Foreskin keratinocyte (primary cell): ENCODE measurements at places on chromosomes 16 and 17.

DNA sequence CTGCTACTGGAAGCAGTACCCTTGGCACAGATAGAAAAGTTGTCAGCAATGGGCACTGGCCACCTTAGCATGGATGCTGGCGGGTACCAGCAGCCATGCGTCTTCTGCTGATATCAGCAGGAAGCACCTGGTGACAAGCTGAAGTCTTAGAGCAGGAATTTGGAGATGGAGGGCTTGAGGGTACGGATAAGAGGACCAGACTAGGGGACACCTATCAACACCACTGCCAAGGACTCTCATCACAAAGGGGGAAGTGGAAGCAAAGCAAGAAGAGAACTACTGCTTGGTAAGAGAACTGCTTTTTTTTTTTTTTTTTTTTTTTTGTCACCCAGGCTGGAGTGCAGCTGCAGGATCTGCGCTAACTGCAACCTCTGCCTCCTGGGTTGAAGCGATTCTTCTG lies 35.4 kb upstream of the LYRM9 start:
- DNase-seq, result no peak

- DNase-seq, result no peak
These were observed 8.0 kb upstream of the UNK start for GRCh38 chr17:75776386-75777295.

GRCh38 chr17:76094046-76094445 lies 9.5 kb downstream of the EXOC7 start:
- DNase-seq, result no peak

DNA sequence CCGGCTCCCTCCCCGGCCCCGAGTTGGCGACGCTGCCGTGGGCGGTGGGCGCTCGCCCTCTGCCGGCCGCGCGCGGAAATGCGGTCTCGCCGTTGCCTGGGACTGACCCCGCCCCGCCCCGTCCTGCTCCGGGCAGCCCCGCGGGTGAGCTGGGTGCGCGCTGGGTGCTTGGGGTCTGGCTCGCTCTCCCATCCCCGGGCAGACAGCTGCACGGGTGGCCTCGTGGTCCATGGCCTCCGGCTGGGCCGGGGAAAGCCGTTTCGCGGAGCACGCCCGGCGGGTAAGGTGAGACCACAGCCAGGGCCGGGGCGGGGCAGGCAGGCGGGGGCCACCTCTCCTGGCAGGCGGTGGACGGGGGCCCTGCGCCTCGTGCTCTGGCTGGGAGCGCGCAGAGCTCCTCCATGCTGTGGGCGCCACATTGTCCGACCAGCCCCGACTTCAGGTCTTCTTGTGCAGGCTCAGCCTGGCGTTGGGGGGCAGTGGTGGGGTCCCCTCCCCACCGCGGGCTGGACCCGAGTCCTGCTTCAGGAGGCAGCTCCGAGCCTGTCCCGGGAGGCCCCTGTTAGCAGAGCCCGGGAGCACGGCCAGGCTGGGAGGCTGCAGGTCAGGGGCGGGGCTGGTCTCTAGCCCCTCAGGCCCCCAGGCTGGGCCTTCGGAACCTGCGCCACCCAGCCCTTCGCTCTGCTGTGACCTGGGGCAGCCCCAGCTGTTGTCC lies 7.0 kb upstream of the C1QTNF8 start:
- no peak for DNase-seq

DNA sequence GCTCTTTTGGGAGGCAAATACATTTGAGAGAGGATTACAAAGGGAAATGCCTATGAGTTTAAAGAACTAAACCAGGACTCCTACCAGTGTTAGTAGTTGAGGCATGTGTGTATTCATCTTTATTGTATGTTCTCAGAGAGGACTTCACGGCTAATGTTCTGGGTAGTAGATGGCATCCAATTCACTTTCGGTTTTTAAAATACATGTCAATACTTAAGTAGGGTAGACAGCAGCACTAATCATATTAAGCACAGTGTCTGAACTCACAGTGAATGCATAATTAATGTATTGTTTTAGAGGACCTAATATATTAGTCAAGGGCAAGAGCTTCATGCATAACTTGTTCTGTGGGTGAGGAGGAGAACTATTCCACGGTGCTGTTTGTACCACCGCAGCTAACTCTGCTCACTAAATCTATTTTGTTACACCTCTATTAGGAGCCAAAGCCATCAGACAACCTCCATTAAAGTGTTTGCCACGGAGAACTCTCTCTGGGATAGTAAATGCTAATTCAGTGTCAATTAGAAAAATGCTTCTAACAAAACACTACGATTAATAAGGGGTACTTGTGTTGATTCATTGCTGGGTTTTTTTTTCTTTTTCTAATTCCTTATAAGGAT lies 56.3 kb downstream of the COX10 start:
- no peak for DNase-seq

DNA sequence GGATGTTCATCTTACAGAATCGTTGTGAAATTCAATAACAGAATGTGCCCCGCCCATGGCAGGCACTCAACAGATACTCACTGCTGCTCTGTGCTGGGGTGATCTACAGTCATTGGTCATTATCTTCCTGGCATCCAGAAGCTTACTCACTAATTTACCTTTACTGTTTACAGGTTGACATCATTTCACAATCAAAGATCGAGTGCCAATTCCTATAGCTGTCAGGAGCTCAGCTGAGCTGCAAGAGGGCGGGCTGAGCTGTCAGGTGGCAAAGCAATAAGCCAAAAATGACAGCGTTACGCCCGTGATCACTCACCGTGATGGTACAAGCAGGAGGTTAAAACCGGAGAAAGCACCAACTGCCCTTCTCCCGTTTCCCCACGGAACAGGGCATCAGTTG lies 51.2 kb downstream of the LITAF start:
- DNase-seq, result peak; percentile 74

GRCh38 chr17:38914741-38915638 lies 10.4 kb upstream of the LASP1NB start:
- DNase-seq, result no peak

DNA sequence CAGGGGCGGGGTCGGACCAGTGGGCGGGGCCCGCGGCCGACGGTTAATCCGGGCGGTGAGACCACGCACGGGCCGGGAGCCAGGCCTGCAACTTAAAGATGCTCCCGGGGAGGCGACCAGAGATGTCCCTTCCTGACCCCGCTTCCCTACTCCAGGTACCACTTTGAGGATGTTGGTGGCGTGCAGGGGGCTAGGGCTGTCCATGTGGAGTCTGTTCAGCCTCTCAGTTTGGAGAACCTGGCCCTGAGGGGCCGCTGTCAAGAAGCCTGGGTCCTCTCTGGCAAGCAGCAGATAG lies 580 bp downstream of the RANGRF start:
- no peak for DNase-seq

DNA sequence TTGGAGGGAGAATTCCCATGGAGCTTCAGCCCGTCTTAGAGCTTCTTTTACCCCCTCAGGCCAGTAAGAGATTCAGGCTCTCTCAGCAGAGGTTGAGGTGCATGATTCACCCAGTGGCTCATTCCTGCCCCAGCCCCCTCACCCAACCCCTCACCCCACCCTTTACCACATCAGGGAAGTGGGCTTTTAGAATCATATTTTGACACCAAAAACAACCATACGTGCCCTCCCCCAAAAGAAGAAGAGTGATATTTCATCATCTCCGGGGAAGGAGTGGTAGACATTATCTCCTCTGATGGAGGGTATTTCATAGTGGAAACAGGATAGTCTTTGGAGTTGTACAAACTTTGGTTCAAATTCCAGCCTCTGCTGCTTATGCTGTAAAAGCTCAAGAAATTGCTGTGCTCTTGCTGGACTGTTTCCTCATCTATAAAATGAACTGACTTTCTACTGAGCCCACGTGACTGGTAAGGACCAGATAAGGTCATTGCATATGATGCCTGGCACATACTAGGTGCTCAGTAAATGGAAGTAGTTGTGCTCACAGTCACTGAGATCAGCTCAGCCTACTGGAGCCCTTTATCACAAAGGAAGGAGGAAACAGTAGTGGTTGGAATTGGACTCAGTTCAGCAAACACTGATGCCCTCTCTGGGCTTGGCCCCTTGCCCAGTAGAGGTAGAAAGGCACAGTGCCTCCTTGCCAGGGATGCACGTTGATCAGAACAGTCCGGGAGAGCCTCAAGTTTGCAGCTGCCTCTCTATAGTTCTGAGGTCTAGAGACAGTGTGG lies 18.3 kb upstream of the CCL5 start:
- no peak for DNase-seq

GRCh38 chr17:34259146-34259545 lies 4.1 kb downstream of the CCL2 start:
- DNase-seq, result no peak

DNA sequence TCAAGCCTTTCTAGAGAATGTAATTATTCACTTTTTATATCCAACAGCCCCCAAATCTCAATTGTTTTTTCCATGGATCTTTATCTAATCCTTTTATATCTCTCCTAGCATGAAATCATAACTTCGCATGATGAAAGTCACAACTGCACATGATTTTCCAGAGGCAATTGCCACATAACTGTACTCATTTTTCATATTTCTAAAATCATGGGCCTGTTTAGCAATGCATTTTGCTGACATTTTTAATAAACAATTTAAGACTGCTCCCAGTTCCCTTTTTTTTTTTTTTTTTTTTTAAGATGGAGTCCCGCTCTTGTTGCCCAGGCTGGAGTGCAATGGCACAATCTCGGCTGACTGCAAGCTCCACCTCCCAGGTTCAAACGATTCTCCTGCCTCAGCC lies 83.5 kb downstream of the VMP1 start:
- DNase-seq, result no peak

DNA sequence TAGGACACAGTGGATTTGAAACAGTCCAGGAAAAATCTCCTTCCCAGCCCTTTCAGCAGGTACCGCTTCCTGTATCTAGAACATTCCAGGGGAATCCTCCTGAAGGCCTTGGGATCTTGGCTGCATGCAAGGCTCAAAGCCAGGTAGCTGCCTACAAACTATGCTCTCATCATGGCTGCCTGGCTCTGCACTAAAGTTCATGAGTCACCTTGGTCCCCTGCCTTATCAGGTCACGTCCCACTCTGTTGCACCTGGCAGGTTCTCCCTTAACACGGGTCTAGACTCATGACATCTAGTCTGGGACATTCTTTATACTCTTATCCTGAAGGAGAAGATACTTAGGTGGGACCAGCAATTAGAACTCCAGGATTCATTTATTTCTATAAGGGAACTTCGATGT lies 15.8 kb downstream of the FA2H start:
- no peak for DNase-seq

GRCh38 chr16:85881436-85881835 lies 17.5 kb upstream of the IRF8 start:
- DNase-seq, result no peak

- DNase-seq, result peak; percentile 86
These were observed 45.7 kb downstream of the CMTM4 start for GRCh38 chr16:66650707-66651473.

DNA sequence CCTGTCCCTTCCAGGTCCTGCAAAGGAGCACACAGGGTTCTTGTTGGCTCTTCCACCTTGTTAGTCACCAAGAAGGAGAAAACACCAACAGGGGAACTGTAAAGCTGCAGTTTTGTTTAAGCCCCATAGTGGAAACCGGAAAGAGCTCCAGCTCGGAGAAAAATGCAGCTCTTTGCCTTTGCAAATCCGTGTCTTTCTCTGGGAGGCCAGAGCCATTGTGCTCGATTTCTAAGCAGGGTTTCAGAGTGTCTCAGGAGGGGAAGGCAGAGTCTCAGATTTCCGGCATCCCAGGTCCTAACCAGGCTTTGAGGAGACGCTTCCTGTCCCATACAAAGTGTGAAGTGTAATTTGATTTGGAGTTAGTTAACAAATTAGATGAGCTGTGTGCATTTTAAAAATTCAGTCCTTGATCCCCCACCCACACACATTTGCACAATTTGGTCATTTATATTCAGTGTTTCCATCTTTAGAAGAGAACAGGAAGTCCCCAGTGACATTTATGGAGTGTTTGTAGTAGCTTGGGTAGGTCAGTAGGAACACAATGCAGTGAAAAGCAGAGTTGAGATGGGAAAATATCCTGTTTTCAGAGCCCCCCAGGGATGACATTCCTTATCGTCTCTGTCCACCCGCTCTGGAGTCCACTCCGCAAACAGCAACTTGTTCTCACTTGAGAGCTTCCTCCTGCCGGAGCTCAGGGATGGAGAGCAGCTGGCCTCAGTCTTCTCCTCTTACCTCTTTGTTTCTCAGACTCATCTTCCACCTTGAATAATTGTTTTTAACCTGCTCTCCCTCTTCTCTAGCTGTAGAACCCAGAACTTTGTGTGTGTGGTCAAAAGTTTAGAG lies 331.9 kb downstream of the SEC14L1 start:
- no peak for DNase-seq

- DNase-seq, result peak; percentile 90
These were observed at the start of gene FLOT2 for GRCh38 chr17:28896884-28897768. TSS of gene FLOT2 (minus strand) at chr17:28897733. CDS start at chr17:28897574, 159 bp downstream.

DNA sequence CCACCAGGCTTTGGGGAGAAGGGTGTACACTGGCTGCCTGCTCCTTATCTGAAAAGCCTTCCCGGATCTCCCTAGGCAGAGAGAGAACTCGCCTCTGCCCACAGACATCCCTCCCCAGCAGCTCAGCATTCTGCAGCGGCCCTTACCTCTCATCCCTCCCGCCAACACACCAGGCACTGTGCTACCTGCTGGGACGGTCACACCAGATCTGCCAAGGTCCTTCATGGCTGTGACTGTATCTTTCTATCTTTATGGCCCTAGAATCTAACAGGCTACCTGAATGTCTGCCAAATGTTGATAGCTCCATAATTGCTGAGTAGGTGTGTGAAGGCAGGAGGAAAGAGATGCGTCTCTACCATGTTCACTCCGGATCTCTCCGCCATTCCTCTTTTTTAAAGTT lies 7.9 kb downstream of the TSNAXIP1 start:
- DNase-seq, result no peak

DNA sequence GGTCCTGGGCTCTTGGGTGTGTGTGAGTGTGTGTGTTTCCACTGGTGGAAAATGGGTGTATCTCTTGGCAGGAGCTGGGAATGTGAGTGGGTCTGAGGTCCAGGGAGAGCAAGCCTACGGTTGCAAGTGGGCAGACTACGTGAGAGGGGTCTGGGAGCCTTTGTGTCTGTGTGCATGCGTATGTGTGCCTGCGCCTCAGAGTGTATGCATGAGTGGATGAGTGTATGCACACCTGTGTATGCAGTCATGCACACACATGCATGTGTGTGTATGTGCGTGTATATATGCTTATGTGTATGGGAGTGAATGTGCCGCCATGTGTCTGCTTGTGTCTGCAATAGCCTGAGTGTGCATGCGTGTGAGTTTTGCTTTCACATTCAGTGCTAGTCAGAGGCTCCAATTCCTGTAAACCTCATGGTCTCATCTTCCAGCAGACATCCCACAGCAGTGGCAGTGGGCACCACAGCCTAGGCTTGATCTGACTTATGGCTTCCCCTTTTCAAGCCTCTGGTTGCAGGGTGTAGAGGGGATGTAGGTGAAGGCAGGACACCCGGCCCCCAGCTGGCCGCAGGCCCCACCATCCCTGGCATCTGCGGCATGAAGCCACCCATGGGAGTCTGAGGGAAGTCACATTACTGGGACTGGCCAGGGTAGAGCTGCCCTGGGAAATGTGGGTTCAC lies 19.7 kb upstream of the RMI2 start:
- no peak for DNase-seq

GRCh38 chr17:63278728-63279442 lies 167.2 kb downstream of the CYB561 start:
- DNase-seq, result no peak

DNA sequence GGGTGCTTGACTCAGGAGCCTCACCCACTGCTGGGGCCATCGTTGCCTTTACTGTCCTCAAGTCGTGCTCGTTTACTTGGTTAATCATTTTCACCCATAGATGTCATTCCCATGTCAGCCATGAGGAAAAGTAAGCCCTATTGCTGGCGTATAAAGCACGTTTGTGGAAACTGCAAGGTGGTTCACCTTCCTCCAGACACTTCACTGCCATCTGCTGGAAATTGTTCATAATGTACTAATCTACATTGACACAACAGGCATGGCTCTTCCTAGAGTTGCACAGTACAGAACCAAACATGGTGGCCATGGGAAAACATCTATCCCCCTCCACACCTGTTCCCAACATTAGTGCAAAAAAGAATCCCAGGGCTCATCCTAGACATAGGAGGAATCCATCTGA lies 116.6 kb downstream of the ZNF18 start:
- DNase-seq, result peak; percentile 3
